ENCODE measurements at places on chromosomes 3 and 15.

DNA sequence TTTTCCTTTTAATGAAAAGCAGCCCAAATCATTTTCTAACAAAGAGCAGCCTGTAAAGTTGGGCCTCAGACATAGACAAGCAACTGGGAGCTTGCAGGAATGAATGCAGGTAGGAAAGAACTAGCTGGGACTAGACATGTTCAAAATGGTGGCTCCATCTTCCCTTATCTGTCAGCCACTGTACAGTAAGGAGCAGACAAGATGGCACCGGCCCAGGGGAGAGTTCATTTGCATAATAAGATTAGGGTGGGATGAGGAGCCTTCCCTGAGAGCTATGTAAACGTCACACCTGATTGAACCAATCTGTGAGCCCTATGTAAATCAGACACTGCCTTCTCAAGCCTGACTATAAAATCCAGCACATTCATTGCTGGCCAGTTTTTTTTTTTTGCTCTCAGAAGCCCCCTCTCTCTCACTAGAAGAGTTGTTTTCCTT, 59.7 kb upstream of the GK5 start:
- DNase-seq: no peak

GRCh38 chr3:459311-459670, 262.7 kb downstream of the CHL1 start:
- no peak for DNase-seq

- no peak for DNase-seq
Measured at GRCh38 chr15:71279757-71280141, 164.5 kb downstream of the THSD4 start.

GRCh38 chr3:32703491-32703972, 18.5 kb downstream of the CNOT10 start:
- DNase-seq: no peak

DNA sequence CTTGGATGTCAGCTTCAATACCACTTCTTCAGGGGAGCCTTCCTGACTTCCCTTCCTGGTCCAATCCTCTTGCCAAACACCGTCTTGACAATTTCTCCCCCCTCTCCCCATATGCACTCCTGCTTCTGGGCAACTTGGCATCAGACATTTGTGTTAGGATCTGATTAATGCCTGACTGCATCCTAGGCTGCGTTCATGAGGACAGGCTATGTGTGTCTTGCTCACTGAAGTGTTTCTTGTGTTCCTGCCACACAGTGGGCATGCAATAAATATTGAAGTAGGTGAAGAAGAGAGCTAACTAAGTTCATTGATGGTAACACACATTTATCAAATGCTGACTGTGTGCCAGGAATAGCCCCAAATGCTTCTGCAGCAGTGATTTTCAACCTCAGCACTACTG, 36.4 kb upstream of the WNT5A start:
- no peak for DNase-seq

DNA sequence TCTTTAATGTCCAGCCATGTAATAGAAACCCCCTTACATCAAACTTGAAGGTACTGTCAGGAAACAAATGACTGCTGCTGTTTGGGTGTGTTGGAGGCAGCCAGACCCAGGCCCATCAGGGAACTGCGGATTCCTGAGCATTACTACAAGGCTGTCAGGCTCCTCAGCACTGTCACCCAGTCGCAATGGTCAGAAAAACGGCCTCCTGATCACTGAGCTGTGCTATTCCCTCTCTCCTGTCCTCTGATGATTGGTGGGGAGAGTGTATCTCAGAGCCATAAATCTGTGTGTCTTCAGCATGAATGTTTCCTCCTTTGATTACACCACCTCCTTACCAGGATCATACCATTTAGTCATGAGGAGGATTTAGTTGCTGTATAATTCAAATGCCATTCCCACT, 135.2 kb upstream of the GADL1 start:
- DNase-seq: no peak

DNA sequence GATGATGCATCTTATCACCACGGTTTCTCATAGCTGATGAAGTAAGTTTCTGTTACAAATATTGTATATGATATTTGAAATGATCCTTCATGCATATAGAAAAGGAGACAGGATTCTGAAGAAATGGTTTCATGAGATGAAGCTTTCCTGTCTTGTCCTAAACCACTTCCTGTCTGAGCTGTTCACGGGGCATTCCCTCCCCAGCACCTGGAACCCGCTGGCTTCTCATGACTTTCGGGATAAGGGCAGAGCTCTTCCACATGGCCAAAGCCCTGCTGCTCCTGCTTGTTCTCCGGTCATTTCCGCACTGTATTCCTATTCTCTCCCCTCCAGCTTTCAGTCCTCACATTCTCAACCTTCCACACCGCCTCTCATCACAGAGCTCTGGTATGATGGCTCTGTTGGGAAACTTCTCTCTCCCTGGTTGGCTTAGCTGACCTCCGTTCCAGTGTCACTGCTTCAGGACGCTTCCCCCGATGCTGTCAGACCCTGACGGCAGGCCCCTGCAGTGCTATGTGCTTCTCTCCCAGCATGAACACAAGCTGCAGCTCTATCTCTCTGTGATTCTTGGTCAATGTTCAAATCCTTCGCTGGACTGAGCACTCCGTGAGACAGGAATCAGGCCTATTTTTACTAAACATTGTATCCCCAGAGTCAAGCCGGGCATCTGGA, 86.9 kb upstream of the HERC1 start:
- DNase-seq: no peak

GRCh38 chr15:69320977-69321554, 22.4 kb downstream of the PAQR5 start:
- DNase-seq: no peak

GRCh38 chr15:98408231-98408630, 240.1 kb upstream of the IGF1R start:
- no peak for DNase-seq

DNA sequence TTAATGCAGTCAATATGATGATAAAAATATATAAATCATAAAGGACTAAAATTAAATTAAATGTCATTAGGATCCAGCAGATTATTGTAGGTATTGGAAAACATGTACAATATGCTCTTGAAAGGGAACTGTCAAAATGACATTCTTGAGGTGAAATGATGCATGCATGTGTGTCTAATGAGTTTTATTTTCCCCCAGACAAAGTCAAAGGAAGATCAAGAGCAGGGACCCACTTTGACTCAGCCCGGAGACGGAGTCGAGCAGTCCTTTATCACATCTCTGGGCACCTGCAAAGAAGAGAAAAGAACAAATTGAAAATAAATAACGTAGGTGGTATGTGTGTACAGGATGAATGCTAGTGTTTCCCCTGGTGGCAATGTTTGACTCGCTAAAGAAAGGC, 194.1 kb downstream of the KCNH8 start:
- no peak for DNase-seq

DNA sequence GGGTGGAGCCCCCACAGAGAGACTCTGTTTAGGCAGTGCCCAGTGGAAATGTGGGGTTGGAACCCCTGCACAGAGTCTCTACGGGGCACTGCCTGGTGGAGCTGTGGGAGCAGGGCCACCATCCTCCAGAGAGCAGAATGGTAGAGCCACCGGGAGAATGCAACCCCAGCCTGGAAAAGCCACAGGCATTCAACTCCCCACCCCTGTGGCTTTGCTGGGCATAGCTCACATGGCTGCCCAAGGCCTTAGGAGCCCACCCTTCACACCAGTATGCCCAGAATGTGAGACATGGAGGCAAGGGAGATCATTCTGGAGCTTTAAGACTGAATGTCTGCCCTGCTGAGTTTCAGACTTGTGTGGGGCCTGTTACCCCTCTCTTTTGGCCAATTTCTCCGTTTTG, 19.0 kb upstream of the CHCHD6 start:
- no peak for DNase-seq

GRCh38 chr3:128787256-128788253, 61.6 kb downstream of the RAB7A start:
- DNase-seq: no peak

DNA sequence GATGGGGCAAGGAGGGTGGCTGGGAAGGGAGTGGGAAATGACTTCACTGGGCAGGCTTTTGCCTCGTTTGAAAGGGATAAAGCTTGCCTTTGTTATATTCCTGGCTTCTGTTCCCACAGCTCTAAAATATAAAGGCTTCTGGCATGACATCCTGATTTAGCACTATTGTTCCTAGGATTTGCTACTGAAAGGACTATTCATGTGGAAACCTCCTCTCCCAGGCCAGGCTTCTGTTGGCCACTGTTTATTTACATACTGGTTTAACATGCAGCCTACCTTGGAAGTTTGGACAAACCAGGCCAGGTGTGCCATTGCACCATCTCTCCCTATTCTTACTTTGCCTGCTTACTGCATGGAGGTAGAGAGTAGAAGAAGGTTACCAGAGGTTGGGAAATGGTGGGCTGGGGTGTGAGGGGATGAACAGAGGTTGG, 2.4 kb upstream of the LMCD1 start:
- no peak for DNase-seq

DNA sequence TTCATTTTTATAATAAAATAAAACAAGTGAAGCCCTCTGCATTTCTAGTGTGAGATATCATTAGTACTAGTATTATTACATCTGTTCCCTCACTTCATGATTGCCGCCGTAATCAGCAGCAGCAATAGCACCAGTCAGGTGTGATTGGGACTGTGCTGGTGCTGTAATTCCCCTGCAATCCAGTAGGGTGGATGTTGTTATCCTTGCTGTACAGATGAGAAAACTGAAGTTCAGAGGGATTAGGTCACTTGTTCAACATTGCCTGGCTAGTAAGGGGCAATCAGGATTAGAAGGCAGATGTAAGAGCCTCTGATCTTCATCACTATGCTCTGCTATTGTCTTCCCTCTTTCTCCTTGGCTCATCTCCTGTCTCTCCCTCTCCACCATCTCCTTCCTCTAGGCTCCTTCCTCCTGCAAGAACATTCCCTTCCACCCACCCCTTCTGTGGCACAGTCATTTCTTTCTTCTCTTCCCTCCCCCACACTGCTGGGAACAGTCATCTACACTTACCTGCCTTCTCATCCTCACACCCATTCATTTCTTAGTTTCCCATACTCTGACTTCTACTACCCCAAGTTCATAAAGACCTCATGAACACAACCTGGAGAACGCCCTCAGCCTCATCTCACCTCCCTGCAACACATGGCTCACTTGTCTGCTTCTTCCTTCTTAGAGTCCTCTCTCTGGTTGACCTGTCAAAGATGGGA, 29.7 kb downstream of the CRYGS start:
- DNase-seq: no peak

DNA sequence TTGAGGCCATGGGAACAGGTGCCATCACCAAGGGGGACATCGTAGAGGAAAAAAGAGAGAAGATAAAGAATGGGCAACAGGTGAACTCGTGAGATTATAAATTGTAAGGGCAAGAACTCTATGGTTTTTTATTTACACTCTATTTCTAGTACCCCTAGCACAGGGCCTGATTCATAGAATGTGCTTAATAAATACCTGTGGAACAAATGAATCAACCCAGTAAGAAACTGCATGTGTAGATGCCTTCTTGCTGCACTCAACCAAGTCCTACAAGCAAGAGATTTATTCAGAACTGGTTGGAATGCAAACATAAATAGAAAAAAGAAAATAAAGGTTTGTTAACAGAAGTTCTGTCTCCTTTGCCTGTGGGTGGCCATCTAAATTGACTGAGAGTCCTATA, 18.7 kb upstream of the KPNA1 start:
- DNase-seq: no peak

GRCh38 chr15:74045184-74045583, 37.2 kb downstream of the GOLGA6A start:
- no peak for DNase-seq

- DNase-seq: no peak
Measured at GRCh38 chr15:57114070-57114469, 195.6 kb downstream of the TCF12 start.

DNA sequence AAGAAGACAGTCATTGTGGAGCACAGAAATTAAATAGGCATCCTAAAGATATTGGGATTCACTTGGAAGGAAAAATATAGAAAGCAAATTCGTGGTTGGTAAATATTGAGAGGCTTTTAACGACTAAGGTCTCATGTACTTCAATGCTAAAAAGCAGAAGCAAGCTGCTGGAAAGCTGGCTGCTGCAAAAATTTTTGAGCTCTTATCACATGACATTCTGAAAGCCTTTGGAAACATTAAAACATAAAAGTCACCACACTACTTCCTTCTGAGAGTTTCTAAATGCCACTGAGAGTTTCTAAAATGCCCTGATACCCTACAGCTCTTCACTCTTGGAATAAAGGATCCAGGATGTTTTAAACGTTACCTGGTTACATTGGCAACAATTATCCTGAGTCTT, 39.0 kb upstream of the CBLB start:
- no peak for DNase-seq

DNA sequence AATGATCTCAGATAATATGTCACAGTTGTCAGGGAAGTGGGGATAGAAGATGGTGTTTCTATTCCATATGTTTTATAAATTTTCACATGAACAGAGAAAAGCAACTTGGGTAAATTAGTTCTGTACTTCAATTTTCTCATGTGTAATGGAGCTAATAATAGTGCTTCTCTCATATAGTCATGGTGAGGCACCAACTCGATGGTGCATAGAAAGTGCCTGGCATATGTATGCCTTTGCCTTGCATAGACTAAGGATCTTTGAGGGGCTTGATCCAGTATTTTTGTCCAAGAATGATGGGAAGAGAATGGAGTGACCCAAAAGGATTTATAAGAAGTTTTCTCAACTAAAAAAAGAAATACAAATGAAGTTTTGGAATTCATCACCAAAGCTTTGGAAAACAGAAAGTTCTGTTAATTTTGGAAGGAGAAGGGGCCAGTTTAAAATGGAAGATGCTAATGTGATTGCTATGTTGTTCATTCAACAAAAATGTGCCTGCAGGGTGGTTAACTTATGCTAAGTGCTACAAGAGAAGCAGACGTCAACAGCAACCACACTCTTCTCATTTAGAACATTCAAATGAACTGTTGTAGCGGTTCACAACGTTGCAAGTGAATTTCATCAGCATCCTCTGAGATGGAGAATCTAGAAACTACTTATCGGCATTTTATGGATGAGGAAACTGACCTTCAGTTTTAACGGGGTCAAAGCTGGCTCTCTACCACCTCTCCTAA, 86.1 kb downstream of the RTP4 start:
- DNase-seq: no peak

DNA sequence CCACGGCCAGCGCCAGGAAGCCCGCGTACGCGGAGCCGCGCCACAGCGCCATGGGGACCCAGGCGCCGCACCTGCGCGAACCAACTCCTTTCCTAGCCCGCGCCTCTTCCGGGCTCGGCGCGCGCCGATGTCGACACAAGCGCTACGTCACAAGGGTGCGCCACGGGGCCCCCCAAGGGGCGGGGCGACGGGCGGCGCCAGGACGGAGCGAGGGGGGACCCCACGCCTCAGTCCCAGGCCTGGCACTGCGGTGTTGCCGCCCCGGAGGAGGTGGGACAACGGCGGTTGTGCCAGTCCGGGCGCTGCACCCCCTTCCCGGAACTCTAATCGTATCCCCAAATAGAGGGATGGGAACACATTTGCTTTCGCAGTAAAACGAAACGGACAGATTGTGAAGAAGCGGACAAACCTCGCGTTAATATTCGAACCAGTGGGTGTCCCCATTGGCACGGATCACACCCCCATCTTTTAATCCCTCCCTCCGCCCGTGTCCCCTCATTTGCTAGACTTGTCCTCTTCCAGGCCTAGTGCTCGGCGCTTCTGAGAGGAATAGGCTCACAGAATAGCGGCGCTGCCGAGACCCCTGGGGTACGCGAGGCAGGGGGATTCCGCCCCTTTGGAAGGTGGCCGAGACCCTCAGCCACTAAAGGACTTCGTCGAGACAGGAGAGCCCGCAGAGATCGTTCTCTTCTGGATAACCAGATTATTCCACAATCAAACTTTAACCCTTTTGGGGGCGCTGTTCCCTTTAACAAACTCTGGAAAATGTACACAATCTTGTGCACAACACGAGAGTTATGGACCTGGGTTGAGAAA, at the start of gene ADPGK:
Gene ADPGK, minus strand, starts transcription at position 119 of the 816 bp plus-strand sequence. Its CDS starts 67 bp downstream, at position 52.
- peak; percentile 93 for DNase-seq

GRCh38 chr3:113231827-113232253, 20.5 kb downstream of the BOC start:
- no peak for DNase-seq

GRCh38 chr15:63250312-63250965, 27.0 kb upstream of the APH1B start:
- no peak for DNase-seq

Measured in activated CD4-positive, alpha-beta T cell treated with anti-CD3 and anti-CD28 coated beads, Interleukin-2, amount 50 U/mL, for 1 hour (primary cell).